NK-92 treated with Interleukin-12 subunit alpha and Interleukin-12 subunit beta, amount 100 ng/mL, for 24 hours (cell line): ENCODE measurements at places on chromosomes 4 and X.

- DNase-seq, result no peak
These were observed 12.2 kb downstream of the SPOCK3 start for GRCh38 chr4:167222099-167222498.

DNA sequence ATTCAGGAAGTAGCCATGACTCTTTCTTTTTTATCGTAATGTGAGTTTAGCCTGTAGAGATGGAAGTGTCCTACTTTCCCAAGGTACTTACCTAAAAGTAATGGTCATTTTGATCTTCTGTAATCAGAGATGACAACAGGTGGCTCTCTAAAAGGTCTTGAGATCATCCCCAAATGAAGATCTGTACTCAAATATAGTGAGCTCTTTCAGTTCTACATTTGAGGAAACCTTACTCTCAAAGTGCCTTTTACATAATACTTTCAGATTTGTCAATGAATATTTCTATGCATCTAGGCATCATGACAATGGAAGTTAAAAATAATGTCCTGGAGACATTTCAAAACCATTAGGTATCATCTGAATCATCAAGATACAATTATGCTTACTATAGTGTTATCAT is 17.2 kb upstream of the MND1 start:
- no peak for DNase-seq

- DNase-seq, result no peak
These were observed 371.3 kb downstream of the FBXW7 start for GRCh38 chr4:152164561-152164960.

DNA sequence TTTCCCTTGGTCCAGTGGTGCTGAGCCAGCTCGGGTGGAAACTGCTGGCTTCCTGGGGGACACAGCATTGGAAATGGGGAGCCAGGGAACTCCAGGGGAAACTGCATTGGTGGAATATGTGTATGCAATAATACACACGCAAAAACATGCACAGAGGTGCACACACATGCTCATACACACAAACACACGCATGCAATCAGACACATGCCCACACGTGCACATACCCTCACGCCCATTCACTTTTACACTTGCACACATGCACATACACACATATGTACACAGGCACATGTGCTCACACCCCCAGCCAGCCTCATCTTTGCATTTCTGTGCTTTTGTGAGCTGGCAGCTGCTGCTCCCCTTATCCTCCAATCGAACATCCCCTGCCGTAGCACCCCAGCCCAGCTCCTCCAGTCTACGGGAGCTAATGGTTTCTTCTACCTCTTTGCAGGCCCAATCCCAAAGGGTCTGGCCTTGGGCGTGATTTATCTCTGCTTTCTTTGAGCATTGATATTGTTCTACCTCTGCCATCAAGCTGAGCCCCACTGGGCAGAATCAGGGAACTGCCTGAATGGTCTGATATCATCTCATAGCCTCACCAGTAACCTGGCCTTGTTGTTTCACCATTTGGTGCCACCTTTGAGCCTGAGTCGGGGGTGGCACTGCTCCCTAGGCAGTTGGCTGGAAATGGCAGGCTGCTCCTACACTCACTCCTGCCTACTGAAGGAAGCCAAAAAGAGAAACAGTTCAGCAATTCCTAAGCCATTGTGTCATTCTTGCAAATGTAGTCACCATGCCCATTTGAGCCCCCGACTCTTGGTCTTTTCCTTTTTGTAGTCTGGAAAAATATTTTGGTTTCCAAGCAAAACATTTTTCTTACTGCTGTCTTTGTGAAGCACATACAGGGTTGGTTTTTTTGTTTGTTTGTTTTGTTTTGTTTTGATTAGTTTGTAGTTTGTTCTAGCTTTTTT is 104.4 kb upstream of the MAMLD1 start:
- no peak for DNase-seq

DNA sequence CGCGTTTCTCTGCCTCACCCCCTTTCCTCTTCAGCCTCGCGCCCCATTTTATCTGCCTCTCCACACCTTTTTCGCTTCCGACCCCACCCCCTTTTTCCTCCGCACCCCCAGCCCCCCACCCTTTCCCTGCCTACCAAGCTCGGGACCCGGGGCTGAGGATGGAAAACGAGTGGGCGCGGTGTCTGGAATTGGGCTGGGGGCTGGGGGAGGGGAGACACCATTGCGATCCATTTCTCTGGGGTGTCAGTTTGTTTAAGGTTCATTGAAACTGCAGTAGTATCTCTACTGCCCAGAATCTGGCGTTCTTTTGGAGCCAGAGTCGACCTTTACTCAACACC is 707 bp downstream of the SLC9A6 start:
- DNase-seq, result no peak

- no peak for DNase-seq
These were observed 50.6 kb downstream of the NRK start for GRCh38 chrX:105872941-105873340.

DNA sequence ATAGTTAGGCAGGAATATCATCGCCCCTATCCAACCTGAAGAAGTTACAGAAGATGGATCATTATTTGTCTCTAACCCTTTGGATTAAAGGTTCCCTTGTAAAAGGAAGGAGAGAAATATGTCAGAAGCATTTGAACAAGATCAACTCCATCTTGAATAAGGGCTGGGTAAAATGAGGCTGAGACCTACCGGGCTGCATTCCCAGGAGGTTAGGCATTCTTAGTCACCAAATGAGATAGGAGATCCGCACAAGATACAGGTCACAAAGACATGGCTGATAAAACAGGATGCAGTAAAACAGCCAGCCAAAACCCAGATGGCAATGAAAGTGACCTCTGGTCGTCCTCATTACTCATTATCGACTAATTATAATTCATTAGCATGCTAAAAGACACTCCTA is 148.9 kb downstream of the GALNTL6 start:
- no peak for DNase-seq

DNA sequence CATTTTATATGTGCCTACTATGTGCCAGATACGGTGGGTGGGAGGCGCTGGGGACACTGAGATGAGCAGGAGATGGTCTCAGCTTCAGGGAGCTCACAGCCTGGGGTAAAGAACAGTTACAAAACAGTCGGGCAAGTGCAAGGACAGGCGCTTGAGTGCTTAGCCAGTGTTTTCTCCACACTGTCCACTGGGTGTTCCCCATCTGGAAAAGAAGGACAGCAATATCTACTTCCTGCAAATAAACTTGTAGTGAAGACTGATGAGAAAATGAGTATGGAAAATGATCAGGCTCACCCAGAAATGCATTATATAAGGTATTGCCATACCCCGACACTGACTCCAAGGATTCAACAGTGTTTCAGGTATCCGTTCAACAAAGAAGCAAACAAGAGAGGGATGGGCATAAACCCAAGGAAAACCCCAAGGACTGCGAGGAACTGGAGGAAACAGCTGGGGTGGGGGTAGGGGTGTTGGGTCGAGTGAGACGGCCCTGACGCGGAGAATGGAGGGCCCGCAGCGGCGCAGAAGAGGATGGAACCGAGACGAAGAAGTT is 835 bp downstream of the TMEM185A start:
- DNase-seq, result no peak
